ENCODE measurements at places on chromosomes 13 and 19. TPM values are rescaled to one million over a fixed set of nuclear protein-coding genes. Genes with fewer than 3 reads are reported as not detected.

DNA sequence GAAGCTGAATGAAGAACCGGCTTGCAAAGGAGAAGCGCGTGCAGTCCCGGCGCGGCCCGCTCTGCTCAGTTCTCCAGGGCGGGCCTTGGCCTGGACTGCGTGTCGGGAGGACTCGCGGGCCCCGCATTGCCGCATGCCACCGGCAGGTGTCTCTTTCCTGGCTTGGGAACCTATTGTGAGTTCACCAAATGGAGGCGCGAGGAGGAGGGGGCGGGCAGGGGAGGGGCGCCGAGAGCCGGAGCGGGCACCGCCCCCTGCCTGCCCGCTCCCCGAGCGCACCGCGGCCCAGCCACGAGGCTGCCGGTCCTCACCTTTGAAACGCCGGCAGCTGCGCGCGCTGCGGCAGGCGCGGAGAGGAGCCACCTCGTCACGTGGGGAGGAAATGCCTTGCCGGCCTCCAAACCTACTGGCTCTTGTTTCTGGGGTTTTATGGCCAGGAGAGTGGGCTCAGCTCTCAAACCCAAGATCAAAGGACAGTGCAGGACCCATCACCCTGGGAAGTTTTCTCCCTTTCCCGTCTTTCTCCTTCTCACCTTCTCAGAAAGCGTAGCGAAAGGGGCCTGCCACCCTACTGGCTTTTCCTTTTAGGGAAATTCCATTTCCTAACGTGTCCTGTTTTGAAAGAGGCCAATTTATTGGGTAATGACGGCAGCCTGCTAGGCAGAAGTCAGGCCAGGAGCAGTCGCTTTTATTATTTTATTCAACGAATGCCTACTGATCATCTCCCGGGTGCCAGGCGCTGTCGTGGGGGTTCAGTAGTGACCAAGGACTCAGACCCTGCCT, 13.8 kb upstream of the UBE2L5 start:
- no peaks in the 10 kb centered on the region for H3K36me3 ChIP-seq
- peaks cover 5% of the 10 kb centered on the region for H3K4me1 ChIP-seq
- peak overlapping the region; percentile 47 for H3K27ac ChIP-seq
- peak; percentile 94 for DNase-seq
- H3K4me3 ChIP-seq = no peak overlapping the region

DNA sequence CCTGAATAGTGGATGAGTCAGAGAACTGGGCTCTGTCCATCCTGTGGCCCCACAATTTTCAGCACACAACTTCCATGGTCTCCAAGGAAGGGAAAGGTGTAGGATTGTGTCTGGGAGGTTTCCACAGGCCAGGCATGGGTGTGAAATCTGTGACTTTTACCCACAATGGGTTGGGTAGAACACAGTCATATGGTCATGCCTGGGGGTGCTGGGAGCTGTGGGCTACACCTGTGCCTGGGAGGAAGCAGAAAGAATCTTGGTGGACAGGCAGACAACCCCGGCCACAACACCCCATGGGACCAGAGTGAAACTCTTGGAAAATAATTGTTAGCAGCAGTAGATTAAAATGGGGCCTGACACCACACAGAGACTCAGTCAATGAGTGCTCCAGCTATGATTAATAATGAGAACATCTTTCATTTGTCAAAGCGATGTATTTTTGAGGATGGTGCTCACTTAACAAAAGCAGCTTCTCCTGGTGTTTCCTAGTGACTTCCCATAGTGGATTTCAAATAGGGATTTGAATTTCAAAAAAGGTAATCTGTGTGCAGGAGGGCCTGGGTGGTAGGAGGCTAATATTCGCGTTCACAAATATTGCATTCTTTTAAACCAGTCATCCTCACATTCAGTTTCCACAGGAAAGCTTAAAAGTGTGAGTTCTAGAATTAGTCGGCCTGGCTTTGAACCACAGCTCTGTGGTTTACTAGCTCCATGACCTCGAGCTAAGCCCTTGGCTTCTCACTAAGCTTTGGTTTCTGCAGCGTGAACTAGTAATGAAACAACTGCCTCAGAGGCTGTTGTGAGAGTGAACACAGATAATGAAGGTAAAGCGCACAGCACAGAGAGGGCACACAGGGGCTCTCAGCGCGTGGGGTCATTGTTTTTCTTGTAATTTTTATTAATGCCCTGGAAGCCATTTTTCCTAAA, 89.3 kb upstream of the UQCRFS1 start:
- no peaks in the 10 kb centered on the region for H3K27me3 ChIP-seq
- DNase-seq = no peak
- no peaks in the 10 kb centered on the region for H3K36me3 ChIP-seq

DNA sequence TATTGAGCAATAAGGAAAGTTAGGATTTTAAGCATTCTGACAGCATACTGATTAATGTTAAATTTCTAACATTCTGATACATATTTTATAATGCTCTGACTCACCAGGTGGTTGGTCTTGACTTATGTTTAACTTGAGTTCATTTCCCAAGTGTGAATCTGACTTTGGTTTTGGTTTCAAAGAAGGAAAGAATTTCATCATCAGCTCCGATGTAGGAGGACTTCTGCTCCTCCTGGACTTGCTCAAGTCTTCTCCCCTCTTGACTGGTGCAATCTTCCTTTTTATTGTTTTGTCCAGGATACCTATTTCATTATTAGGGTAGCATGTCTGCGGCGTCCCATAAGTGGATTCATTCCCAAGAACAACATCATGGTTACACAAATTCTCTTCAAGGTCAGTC, 141.3 kb downstream of the RNF17 start:
- DNase-seq = no peak
- H3K27me3 ChIP-seq = no peaks in the 10 kb centered on the region
- H3K4me1 ChIP-seq = no peaks in the 10 kb centered on the region
- no peak overlapping the region for H3K4me3 ChIP-seq
- no peak overlapping the region for H3K27ac ChIP-seq
- peaks cover 18% of the 10 kb centered on the region for H3K36me3 ChIP-seq

DNA sequence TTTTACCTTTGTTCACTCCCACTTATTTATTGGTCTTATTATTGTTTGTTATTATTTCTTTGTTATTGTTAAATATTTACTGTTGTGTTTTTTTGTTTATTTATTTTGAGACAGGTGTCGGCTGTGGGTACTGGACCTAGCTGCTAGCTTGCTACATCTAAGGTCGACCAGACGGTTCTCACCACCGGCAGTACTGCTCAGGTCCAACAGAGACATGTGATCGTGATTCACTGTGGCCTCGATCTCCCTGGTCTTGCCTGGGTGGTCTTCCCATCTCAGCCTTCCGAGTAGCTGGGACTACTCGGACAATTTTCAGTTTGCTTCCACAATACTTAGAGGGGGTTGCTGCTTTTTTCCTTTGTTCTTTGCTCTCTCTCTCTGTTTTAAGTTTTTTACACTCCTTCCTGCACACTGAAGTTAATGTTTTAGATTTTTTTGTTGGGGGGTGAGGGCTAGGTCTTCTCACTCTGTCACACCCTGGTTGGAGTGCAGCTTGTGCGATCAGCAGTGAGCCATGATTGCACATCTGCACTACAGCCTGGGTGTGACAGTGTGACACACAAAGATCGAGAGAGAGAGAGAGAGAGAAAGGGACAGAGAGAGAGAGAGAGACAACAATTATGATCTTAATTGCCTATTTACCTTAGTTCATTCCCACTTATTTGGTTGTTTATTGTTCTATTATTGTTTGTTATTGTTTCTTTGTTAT, 1432.4 kb downstream of the UQCRFS1 start:
- no peaks in the 10 kb centered on the region for H3K27me3 ChIP-seq
- no peak overlapping the region for H3K27ac ChIP-seq
- no peaks in the 10 kb centered on the region for H3K4me1 ChIP-seq
- H3K36me3 ChIP-seq = peaks cover 12% of the 10 kb centered on the region

DNA sequence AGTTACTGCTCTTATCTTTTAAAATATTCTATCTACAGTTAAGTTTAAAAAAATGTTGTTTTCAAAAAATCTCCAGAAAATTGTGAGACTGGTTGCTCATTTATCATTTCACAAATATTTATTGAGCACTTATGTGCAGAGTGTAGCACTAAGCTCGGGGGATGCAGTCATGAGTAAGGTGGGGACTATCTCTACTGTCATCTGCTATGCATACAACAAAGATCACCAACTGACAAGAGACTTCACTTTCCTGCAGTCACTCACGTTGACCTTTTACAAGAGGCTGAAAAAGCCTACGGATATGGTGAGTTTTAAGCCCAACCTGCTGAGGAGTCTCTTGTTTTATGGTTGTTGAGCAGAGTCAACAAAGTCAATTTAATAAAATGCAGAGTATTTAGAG, 392.5 kb downstream of the KLF12 start:
- DNase-seq = no peak
- H3K27me3 ChIP-seq = no peaks in the 10 kb centered on the region
- no peak overlapping the region for H3K4me3 ChIP-seq
- no peak overlapping the region for H3K27ac ChIP-seq
- H3K36me3 ChIP-seq = no peaks in the 10 kb centered on the region

DNA sequence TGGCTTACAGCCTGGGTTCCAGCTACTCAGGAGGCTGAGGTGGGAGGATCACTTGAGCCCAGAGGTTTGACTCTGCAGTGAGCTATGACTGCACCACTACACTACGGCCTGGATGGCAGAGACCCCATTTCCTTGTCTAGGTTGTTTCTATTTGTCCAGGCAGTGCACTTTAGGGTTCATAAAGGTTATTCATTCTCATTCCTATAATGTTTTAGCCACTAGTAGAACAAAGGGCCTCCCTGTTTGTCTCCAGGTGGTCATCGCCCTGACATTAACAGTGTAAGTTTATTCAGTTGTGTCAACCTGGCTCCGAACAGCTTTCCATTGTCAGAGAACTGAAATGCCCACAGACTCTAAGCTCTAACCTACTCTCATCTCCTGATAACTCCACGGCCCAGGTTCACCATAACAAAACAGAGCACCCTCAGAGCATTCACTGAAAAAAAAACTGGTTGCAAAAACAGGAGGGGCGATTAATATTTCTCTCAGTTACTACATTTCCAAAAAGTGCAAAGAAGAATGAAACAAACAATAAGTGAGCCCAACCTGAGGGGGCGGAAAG, 37.1 kb downstream of the SMAD9 start:
- H3K36me3 ChIP-seq = peaks cover 14% of the 10 kb centered on the region
- H3K27me3 ChIP-seq = no peaks in the 10 kb centered on the region
- DNase-seq = no peak
- H3K4me3 ChIP-seq = no peak overlapping the region
- H3K4me1 ChIP-seq = peaks cover 5% of the 10 kb centered on the region
- H3K27ac ChIP-seq = no peak overlapping the region

- H3K4me1 ChIP-seq = no peaks in the 10 kb centered on the region
- H3K4me3 ChIP-seq = no peak overlapping the region
- no peaks in the 10 kb centered on the region for H3K27me3 ChIP-seq
These were observed 723.9 kb downstream of the GPC5 start for GRCh38 chr13:92122186-92122853.

DNA sequence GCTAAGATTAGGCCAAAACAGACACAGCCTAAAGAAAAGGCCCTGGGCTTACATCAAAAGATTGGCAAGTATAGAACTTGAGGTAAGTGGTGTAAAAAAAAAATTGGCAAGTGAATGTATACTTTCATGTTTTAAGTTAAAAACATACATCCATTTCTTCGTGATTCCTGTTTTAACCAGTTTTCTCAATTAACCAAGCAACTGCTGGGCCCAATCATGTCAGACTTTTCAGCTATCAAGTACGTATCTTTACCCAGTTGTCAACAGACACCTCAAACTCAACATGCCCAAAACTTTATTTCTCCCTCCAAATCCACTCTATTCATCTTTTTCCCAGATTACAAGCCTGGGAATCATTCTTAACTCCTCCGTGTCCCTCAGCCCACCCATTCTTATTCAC, 1.0 kb downstream of the PCID2 start:
- peak overlapping the region; percentile 83 for H3K4me3 ChIP-seq
- H3K27ac ChIP-seq = no peak overlapping the region
- H3K27me3 ChIP-seq = no peaks in the 10 kb centered on the region
- H3K36me3 ChIP-seq = no peaks in the 10 kb centered on the region

DNA sequence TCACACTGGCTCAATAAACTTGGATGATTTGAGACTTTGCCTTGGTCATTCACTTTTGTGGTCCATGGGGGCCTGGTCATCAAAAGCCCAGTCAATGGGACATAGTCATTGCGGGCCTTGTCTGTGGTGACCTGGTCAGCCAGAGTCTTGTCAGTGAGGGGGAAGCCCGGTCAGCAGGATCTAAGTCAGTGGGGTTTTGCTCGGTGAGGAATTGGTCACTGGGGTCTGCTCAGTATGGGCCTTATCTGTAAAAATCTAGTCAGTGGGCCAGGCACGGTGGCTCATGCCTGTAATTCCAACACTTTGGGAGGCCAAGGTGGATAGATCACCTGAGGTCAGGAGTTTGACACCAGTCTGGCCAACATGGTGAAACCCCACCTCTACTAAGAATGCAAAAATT, 63.7 kb upstream of the TPM4 start:
- no peaks in the 10 kb centered on the region for H3K27me3 ChIP-seq
- no peaks in the 10 kb centered on the region for H3K4me1 ChIP-seq
- H3K27ac ChIP-seq = no peak overlapping the region
- no peak overlapping the region for H3K4me3 ChIP-seq
- DNase-seq = peak; percentile 3

- DNase-seq = no peak
- no peaks in the 10 kb centered on the region for H3K27me3 ChIP-seq
- H3K4me1 ChIP-seq = no peaks in the 10 kb centered on the region
These were observed 108.6 kb downstream of the ELF1 start for GRCh38 chr13:40910324-40911050.

DNA sequence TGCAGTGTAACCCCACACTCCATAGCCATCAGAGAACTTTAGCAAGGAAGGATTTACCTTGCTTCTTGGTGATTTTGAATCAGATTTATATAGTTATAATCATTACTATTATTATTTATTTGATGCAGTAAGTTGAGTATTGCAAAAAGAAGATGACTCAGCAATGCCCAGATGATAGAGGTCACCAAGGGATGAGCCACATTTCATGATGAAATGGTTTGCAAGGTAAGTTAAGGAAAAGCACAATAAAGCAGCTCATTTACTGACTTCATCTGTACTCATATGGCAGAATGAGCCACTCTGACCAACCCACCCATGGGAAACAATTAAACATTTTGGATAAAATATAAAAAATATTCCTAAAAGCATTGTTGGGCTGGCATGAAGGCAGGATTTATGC, 59.1 kb downstream of the AKAP11 start:
- no peak overlapping the region for H3K4me3 ChIP-seq
- H3K27me3 ChIP-seq = no peaks in the 10 kb centered on the region
- H3K4me1 ChIP-seq = no peaks in the 10 kb centered on the region
- H3K36me3 ChIP-seq = no peaks in the 10 kb centered on the region
- H3K27ac ChIP-seq = no peak overlapping the region

DNA sequence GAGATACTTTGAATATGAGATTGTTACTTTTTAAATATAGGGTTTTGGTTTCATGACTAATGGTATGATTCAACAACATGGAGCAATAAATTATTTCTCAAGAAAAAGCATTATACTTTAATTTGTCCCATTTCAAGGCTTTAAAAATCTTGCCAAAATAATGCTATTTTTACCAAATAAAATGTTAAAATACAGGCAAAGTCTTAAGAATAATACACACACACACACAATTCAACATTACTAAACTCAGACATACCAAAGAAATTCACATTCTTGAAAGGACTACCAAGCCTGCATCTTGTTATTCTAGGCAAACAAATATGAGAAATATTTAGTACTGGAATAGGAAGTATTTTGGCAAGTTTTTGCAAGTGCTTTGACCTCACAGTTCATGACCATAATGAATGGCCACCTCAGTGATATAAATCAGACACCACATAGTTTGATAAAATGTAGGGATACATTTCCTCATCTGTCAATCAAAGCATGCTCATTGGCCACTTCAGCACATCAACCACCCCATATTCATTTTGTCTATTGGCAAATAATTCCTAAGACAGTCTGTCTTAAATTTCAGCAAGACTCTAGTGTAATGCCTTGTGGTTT, 107.2 kb downstream of the NALCN start:
- H3K27me3 ChIP-seq = no peaks in the 10 kb centered on the region
- no peaks in the 10 kb centered on the region for H3K4me1 ChIP-seq
- DNase-seq = no peak
- no peaks in the 10 kb centered on the region for H3K36me3 ChIP-seq
- no peak overlapping the region for H3K27ac ChIP-seq

Gene ZNF208
- total RNA-seq = 3.3 TPM

Gene ZNF433
- 26.5 TPM for total RNA-seq

Gene MYH14
- total RNA-seq = 142 TPM

Gene ZNF493
- 147 TPM for total RNA-seq

Data from lung (tissue), 17 donors.